Keratinocyte (primary cell): ENCODE measurements at places on chromosomes 7 and 10.

GRCh38 chr10:102114861-102115618 is 5.1 kb downstream of the LDB1 start:
- no peak for DNase-seq

DNA sequence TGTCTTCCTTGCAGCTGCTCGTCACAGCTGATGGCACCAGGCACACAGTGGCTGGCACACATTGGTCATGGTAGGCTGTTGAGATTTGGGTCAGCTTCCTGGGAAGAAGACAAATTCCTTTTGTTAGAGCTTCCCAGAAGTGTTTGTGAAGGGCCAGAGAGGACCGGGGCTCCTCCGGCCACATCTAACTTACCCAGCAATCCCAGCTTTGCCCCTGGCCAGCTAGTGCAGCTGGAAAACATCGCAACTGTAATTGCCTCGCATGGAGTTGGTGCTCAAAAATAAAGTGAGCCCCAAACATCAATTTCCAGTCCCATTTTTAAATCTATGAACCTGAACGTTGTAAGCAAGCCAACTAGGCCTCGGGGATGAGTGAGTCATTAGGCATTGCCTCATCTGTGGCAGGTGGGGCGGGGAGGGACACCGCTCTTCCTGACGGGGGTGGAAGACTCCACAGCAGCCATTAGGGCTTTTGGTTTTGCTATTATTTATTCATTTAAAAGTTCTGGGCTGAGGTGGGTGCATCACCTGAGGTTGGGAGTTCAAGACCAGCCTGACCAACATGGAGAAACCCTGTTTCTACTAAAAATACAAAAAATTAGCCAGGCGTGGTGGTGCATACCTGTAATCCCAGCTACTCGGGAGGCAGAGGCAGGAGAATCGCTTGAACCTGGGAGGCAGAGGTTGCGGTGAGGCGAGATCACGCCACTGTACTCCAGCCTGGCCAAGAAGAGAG is 12.4 kb downstream of the CPA5 start:
- no peak for DNase-seq

DNA sequence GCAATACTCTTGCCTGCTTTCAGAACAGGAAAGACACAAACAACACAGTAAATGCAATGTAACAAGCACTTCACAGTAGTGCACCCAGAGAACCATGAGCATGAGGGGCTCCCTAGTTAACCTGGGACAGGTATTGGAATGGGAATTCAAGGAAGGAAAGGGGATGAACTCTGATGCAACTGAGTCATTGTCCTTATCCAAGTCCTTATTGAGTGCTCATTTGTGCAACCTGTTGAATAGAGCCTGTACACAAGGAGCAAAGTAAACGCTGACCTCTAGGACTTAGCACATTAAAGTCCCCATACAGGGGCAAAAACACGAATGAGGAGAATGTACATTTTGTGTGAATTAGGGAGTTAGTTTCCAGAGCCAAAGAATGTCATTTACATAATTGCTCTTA is 276.4 kb upstream of the BMPER start:
- DNase-seq: no peak

DNA sequence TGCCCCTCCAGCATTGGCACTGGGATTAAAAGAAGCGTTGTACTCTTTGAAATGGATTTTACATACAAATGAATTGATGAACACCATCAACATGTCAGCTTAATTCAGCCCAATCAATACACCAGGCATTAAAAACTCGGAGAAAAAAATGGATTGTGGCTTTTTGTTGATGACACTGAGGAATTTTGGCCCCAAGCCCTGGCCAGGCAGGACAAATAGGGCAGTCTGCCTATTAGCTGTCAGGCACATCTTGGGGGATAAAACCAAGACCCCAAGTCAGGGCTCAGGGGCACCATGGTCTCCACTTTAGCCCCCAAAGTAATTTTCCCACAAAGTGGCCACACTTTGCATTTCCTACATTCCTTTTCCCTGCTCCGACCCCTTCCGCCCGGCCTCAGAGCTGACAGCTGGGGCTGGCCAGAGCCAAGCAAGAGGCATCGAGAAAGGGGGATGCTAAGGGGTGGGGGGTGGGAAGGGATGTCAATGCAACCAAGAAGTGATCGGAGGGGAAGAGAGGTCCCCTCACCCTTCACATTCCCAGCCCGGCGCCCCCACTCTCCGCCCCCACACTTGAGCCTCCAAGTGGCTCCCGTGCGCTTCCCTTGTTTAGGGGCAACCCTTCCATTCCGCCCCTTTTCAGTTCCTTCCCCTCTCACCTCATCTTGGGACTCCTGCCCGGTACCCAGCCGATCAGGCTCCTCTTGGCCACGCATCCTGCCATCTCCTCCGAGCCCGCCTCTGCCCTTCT is 711 bp downstream of the HIP1 start:
- DNase-seq: no peak

DNA sequence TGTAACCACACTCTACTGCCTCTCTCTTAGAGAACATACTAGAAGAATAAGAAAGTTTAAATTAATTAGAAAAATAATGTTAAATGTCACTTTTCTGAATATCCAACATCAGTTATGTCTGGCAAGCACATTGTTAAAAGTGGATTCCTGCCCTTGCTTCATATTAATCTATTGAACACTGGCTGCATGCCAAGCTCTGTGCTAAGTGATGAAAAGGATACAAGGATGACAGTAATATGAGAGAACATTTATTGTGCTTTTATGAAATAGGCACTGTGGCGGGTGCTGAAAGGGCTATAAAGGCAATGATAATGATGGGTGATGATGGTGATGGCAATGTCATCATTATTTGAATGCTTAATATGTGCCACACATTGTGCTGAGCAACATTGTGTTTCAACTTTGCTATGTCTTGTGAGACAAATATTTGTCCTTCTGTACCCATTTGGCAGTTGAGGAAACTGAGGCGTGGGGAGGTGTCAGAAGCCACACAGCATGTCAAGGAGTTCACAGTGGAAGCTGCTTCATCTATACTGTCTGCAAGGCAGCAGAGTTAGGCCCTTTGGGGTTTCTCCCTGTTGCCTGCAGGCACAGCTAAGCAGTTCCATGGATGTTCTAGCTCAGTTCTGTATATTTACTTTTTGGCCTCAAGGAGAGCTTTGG is 64.2 kb upstream of the RAPGEF5 start:
- DNase-seq: no peak

- DNase-seq: peak; percentile 81
These were observed 26.3 kb downstream of the ENTPD7 start for GRCh38 chr10:99685597-99685967.

- no peak for DNase-seq
These were observed 1.7 kb downstream of the EGFR start for GRCh38 chr7:55020466-55020871.

DNA sequence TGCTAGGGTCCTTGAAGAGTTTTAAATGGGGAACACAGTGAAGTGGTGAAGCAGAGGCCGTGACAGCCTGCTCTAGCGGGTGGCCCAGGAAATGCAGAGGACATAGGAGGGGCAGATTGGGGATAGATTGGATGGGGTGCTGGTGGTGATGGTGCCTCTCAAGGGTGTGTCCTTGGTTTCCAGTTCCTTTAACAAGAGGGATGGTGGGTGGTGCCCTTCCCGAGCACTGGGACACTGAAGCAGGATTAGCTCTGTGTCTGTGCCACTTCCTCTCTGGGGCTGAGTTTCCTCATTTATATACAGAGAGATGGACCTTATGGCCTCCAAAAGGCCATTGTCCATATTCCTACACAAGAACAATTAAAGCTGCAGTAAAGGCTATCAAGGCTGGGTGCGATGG is 285.5 kb downstream of the TCF7L2 start:
- DNase-seq: no peak

GRCh38 chr10:96502561-96503282 is 11.0 kb downstream of the TLL2 start:
- no peak for DNase-seq

DNA sequence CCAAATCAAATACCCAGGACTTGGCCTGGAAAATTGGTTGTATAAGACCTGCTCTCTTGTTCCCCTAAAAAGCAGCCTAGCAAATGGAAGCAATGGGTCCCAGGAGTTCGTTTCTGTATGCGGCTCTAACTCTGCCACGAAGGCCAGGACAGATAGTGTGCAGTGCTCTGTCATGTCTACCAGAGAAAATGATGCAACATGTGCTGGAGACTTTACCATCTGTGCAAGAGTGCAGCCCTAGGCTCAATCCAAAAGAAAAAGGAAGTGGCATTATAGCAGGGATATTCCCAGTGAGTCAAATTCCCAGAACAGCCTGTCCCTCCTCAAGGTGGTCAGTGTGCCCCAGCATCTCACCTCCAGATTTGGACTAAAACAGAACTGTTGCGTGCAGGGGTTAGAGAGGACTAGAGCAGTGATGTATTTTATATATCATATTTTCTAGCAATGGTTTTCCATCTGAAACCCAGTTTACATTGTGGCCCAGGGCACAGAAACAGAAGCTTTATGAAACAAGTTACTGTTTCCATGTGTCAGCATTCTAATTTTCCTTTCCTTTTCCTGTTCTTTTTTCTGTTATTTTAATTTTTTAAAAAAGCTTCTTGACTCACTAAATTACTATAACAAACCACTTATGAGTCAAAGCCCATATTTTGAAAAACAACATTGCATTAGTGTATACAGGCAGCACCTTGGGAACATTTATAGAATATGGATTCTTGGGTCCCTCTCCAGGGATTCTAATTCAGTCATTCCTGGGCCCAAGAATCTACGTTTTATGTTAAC is 311.2 kb downstream of the RNLS start:
- DNase-seq: no peak

DNA sequence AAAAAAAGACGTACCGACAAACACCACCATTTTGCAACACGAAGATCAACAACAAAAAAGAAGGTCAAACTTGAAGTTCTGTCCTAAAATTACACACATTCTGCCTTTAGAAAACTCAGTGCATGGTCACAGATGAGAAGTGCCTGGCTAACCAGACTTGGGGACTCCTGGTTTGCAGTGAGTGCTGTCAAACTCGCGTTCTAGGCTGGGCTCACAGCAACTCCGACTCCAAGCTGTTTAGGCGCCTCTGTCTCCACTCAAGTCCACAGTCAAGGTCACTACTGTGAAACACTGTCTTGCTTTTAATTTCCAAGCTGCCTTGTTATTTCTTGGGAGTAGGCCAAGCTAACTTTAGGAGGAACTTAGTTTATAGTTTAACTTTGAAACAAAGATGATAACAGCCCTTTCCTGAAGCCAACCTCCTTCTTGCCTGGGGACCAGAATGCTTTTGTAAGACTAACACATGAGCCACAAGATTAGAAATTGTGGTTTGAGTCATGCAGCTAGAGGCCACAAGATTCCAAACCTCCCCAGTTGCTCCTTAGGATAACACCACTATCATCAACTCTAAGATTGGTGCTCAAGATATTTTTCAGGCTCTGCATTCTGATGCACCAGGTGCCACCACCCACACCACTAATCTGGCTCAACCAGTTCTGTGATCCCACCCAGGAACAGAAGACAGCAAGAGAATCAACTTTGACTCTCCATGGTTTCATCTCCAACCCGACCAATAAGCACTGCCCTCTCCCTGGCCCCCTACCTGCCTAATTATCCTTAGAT is 1.1 kb upstream of the DNAAF5 start:
- peak; percentile 33 for DNase-seq

- no peak for DNase-seq
These were observed 51.1 kb downstream of the KMT2E start for GRCh38 chr7:105065104-105065503.

GRCh38 chr7:118052336-118052735 is 131.6 kb upstream of the LSM8 start:
- no peak for DNase-seq

DNA sequence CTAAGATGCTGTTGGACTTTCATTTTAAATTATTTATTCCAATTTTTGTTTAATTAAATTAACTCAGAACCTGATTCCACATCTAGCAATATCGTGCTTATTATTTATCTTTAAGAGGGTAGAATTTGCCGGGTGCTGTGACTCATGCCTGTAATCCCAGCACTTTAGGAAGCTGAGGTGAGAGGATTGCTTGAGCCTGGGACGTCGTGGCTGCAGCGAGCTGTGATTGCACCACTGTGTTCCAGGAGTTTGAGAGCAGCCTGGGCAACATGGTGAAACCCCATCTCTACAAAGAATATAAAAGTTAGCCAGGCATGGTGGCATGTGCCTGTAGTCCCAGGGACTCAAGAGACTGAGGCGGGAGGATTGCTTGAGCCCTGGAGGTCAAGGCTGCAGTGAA is 47.8 kb downstream of the ZFAND4 start:
- no peak for DNase-seq

DNA sequence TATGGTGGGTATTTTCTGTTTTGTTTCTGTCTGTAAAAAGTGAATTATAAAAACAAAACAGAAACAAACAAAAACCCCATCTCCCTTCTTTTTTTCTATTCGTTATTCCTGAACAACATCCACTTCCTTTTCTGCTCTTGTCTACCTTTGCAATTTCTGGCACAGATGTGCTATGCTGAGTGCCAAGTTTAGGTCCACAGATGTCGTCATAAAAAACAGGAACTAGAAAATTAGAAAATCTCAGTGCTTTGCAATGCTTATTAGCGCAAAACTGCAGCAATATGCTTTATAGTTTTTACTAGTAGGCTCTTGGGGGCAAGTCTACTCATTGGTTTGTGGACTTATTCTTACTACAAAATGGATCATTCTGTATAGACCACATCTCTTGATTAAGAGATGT is 94.2 kb upstream of the PRKCQ start:
- no peak for DNase-seq

- DNase-seq: no peak
These were observed 2.5 kb downstream of the ZYX start for GRCh38 chr7:143383642-143383957.

GRCh38 chr7:116957874-116958273 is 4.6 kb downstream of the ST7 start:
- DNase-seq: no peak

GRCh38 chr7:12949060-12949931 is 261.9 kb downstream of the ARL4A start:
- DNase-seq: no peak

- no peak for DNase-seq
These were observed 115.3 kb downstream of the PLPP4 start for GRCh38 chr10:120572307-120572706.

DNA sequence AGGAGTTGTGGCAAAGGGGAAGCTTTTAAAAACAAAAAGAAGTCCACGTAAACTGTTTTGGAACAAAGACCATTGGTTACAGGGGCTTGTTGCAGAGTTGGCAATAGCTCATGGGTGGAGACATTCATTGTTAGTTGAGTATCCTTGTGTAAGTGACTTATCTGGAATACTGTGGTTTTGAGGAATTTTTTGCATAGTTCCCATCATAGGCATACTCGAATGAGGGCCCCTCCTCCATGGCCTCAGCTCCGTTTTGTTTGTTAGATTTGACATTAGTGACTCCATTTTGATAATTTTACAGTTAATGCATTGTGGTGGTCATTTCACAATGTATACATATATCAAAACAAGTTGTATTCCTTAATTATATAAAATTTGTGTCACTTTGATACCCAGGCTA is 12.8 kb upstream of the SMKR1 start:
- no peak for DNase-seq

- DNase-seq: no peak
These were observed at the start of gene PRLHR for GRCh38 chr10:118595598-118596425. Gene PRLHR (minus strand): TSS chr10:118595648. CDS start chr10:118595244, 404 bp downstream.

GRCh38 chr10:23742807-23743206 is 303.9 kb downstream of the OTUD1 start:
- no peak for DNase-seq

GRCh38 chr7:73974101-73974947 is 53.6 kb upstream of the ELN start:
- DNase-seq: no peak

- DNase-seq: no peak
These were observed 75.4 kb downstream of the PLXNA4 start for GRCh38 chr7:132500727-132501440.
